ENCODE measurements at places on chromosomes 7 and 10.

DNA sequence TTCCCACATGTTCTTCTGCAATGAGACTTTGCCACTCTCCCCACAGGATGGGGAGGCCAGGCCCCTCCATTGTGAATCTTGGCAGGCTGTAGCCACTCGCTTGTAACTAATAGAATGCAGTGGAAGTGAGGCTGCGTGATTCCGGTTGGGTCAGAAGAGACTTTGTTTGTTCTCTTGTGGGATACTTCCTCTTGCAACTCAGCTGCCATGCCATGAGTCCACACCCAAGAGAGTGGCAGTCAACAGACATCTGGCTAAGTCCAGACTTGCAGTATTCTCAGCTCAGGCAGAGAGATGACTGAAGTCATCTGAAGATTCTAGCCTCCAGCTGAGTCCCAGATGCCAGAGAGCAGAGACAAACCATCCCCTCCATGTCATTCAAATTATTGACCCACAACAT is 153.4 kb upstream of the GDF10 start:
- H3K4me1 ChIP-seq: no peaks in the 10 kb centered on the region
- H3K36me3 ChIP-seq: no peaks in the 10 kb centered on the region
- no peak for DNase-seq
- no peak overlapping the region for H3K4me3 ChIP-seq
- H3K27me3 ChIP-seq: no peaks in the 10 kb centered on the region

DNA sequence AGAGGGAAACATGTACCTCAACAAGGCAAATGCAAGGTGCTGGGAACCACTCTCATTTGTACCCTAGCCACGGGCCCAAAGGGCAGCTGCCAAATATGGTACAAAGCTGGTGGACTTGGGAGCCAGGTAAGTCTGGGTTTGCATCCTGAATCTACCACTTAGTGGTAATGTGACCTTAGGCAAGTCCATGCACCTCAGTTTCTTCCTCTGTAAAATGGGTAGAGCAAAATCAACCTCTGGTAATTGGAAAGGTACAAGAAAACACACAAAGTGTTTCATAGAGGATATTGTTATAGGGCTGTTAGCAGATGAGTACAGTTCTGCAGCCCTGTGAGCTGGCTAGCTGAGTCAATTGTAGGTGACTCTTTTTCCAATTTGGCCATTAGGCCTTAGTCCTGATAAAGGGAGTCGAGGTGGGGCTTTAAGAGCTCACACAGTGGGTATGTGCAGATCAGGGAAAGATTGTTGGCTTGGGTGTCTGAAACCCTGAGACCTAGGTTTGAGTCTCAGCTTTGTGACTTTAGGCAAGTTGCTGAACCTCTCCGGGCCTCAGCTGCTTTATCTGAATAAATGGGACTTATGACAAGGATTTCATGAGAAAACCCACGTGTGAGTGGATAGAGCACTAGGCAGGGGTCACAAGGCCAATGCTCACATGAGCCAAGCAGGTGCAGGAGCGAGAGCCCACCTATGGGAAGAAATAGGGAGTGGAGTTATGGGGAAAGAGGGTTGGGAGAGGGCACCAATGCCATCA is 121.3 kb upstream of the GDF10 start:
- no peak for DNase-seq
- no peaks in the 10 kb centered on the region for H3K36me3 ChIP-seq
- H3K27ac ChIP-seq: no peak overlapping the region
- peaks cover 5% of the 10 kb centered on the region for H3K27me3 ChIP-seq
- peaks cover 2% of the 10 kb centered on the region for H3K4me1 ChIP-seq

DNA sequence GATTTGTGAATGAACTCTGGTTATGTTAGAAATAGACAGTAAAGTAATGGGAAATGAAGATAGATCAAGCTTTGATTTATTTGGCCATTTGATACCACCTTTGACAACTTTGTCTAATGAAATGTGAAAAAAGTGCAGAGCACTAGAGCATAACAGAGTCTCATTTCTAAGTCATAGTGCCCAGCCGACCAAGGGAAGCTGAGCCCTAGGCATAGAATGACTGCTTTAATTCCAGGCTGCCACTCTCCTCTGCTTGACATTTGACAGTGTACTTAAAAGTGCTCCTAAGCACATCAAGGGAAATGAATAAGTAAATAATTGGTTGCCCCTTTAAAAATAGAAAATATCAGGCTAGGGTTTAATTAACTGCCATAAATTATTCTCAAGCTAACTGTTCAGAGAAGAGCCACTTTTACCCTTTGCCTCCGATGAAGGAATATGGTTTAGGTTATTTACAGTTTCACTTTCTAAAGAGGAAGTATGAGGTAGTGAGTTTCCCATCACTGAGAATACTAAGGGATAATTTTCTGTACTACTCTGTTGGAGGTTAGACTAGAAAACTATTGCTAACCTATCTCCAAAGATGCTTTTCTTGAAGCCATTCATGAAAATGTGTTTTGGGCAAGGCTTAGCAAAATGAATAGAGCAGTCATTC is 591.6 kb downstream of the REEP3 start:
- peaks cover 1% of the 10 kb centered on the region for H3K27me3 ChIP-seq
- H3K4me3 ChIP-seq: no peak overlapping the region
- DNase-seq: no peak

DNA sequence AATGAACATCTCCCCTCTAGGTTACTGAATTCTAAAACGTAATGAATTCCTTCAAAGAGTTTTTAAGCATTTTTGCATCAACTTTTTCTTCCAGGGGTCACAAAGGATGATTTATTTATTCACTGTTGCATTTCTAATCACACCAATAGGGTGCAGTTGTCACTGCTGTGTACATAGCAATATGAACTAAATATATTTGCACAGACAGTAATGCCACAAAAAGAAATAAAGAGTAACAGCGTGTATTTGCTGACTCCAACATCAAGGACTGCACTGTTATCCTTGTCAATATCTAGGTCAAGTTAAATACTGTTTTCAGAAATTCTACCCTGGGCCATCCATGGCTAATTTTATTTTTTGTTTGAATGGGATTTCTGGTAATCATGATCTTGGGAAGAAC is 138.0 kb downstream of the FRMD4A start:
- DNase-seq: no peak
- H3K36me3 ChIP-seq: no peaks in the 10 kb centered on the region
- peaks cover 1% of the 10 kb centered on the region for H3K27me3 ChIP-seq
- H3K4me1 ChIP-seq: peaks cover 11% of the 10 kb centered on the region

DNA sequence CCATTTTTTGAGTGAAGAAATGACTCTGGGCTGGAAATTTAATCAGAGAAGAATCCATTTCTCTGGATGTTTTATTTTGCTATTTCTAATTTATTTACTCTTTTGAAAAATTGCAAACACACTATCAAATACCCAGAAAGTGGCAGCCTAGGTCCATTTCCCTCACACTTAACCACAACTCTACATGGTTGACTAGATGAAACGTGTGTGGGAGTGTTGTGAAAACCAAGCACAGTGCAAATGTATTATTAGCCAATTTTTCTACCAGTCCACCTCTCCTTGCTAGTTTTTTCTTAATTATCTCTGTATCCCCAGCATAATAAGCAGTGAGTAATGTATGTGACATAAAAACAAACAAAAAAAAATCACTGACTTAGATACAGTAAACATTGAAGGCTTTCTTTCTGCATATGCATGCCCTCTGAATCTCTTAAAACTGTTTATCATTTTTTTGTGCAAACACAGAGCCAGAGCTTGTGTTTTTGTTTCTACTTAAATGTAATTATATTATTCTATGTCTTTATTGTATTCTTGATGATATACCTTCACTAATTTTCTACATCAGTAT is 30.9 kb downstream of the SCIN start:
- peaks cover 9% of the 10 kb centered on the region for H3K36me3 ChIP-seq
- H3K4me1 ChIP-seq: peaks cover 7% of the 10 kb centered on the region
- DNase-seq: no peak
- H3K27me3 ChIP-seq: no peaks in the 10 kb centered on the region

GRCh38 chr10:109902992-109903947 is 20.0 kb downstream of the XPNPEP1 start:
- peaks cover 67% of the 10 kb centered on the region for H3K36me3 ChIP-seq
- H3K27ac ChIP-seq: no peak overlapping the region

DNA sequence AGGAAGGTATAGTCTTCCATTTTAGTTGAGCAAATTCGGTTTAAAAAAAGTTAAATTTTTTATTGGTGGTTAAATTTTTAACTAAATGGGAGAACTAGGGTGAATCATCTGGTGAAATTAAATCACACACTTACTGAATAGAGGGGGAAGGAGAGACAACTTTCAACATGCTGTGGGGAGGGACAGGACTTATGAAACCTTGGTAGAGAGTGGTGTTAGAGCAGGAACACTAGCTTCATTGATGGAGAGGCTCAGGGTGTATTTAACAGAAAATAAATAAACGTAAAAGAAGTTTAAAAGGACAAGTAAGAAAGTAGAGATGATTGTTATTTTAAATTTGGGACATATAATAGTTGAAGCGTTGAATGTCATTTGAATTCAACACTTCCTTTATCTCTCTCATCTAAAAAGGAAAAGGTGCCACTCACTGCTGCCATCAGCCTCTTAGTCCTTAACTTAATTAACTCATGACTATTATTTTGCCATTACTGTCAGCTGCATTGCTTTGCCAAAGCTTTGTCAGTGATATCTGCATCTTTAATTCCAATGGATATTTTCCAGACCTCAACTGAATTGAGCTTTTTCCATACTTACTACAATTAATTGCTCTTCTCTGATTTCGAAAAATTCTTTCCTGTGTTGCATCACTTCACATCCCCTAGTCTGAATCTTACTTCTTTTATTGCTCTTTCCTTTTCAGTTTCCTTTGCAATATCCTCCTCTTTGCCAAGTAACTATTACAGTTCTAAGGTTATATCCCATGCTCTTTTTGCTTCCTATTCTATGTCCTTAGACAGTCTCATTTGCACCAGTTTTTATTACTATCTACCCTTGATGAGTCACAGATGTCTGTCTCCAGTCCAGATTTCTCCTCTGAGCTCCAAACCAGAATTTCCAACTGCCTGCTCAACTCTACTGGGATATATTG is 71.7 kb downstream of the GNAT3 start:
- no peak for DNase-seq
- H3K36me3 ChIP-seq: no peaks in the 10 kb centered on the region
- H3K4me3 ChIP-seq: no peak overlapping the region
- H3K4me1 ChIP-seq: peaks cover 10% of the 10 kb centered on the region
- H3K27me3 ChIP-seq: no peaks in the 10 kb centered on the region
- no peak overlapping the region for H3K27ac ChIP-seq

- peaks cover 6% of the 10 kb centered on the region for H3K4me1 ChIP-seq
- H3K27me3 ChIP-seq: peaks cover 1% of the 10 kb centered on the region
- H3K27ac ChIP-seq: no peak overlapping the region
- H3K4me3 ChIP-seq: no peak overlapping the region
Measured at GRCh38 chr7:84238596-84238995, 44.0 kb upstream of the SEMA3A start.

DNA sequence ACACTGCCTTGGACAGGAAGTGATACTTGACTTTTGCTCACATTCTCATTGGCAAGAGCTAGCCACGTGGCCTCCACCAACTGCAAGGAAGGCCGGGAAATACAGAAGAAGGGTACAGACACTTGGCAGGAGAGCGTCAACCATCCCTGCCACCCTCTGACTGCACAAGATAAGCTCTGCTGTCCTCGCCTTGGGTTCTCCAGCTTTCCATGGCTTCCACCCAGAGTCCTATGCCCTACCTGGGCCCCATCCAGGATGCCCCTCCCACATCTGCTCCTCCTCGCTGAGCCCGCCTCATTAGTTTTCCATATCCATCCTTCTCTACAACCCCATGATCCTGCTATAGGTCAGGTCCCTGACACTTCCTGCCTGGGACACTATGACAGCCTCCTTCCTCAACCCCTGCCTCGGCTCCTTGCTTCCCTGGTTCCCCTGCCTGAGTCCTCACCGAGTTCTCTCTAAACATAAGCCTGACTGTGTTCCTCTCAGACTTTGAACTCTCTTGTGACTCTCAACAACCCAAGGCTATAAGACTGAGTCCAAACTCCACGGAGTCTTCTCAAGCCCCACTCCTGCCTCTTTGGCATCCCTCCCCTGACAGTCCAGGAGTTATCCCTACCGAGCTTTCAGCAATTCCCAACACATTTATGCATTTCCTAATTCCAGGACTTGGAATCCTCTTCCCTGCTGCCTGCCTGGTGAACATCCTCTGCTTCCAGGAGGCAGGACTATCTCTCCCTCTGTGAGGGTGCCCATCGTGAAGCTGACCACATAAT is 23.2 kb upstream of the GDF10 start:
- H3K4me1 ChIP-seq: peaks cover 8% of the 10 kb centered on the region
- no peaks in the 10 kb centered on the region for H3K36me3 ChIP-seq
- H3K27ac ChIP-seq: no peak overlapping the region
- no peak for DNase-seq

- DNase-seq: no peak
- H3K4me3 ChIP-seq: no peak overlapping the region
- peaks cover 15% of the 10 kb centered on the region for H3K36me3 ChIP-seq
- H3K4me1 ChIP-seq: peaks cover 12% of the 10 kb centered on the region
Measured at GRCh38 chr7:107181172-107181571, 12.4 kb downstream of the HBP1 start.

DNA sequence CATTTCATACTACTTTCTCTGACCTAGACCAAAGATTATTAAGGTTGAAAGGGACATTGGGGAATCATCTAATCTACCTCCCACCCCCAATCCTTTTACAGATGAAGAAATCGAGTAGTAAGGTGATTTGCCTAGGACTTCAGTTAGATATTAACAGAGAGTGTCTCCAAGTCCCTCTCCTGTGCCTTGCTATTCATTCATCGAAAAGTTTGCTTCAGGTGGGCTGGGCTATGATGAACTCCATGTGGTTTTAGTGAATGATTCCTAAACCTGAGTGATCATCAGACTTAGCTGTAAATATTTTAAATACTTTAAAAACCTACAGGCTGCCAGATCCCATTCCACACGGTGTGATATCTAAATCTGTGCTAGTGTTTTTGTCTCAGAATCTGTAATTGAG is 259.4 kb upstream of the SORCS1 start:
- H3K27me3 ChIP-seq: no peaks in the 10 kb centered on the region
- no peaks in the 10 kb centered on the region for H3K4me1 ChIP-seq
- H3K27ac ChIP-seq: no peak overlapping the region

DNA sequence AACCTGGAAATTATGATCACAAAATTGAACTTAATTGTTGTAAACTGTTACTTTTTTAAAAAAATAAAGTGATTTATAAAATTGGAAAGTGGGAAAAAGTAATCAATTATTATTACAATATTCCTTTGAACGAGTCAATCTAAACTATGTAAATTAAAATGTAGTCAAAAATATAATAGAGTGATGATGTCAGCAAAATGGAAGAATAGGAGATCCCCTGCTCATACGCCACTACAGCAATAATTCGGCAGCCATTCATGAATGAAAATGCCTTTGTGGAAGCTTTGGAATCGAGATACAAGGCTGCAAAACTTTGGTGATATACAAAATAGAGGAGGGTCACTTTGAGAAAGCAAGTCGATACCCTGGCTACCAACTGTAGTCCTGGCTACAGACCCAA is 36.4 kb upstream of the PCDH15 start:
- no peaks in the 10 kb centered on the region for H3K27me3 ChIP-seq
- H3K36me3 ChIP-seq: no peaks in the 10 kb centered on the region
- no peak overlapping the region for H3K27ac ChIP-seq
- H3K4me3 ChIP-seq: no peak overlapping the region
- no peak for DNase-seq
- H3K4me1 ChIP-seq: no peaks in the 10 kb centered on the region

- DNase-seq: no peak
- no peak overlapping the region for H3K27ac ChIP-seq
- no peak overlapping the region for H3K4me3 ChIP-seq
- peaks cover 15% of the 10 kb centered on the region for H3K4me1 ChIP-seq
- no peaks in the 10 kb centered on the region for H3K36me3 ChIP-seq
- H3K27me3 ChIP-seq: no peaks in the 10 kb centered on the region
Measured at GRCh38 chr7:84152995-84153394, 41.6 kb downstream of the SEMA3A start.

- no peak for DNase-seq
- H3K27me3 ChIP-seq: peaks cover 5% of the 10 kb centered on the region
- H3K4me1 ChIP-seq: no peaks in the 10 kb centered on the region
- no peak overlapping the region for H3K4me3 ChIP-seq
- no peak overlapping the region for H3K27ac ChIP-seq
Measured at GRCh38 chr10:80672613-80673012, 134.9 kb downstream of the SH2D4B start.

All from endothelial cell (in vitro differentiated cells).